ENCODE measurements at places on chromosomes 3 and 15.

- DNase-seq, result no peak
Measured at GRCh38 chr15:31360843-31361763, 34.5 kb downstream of the KLF13 start.

DNA sequence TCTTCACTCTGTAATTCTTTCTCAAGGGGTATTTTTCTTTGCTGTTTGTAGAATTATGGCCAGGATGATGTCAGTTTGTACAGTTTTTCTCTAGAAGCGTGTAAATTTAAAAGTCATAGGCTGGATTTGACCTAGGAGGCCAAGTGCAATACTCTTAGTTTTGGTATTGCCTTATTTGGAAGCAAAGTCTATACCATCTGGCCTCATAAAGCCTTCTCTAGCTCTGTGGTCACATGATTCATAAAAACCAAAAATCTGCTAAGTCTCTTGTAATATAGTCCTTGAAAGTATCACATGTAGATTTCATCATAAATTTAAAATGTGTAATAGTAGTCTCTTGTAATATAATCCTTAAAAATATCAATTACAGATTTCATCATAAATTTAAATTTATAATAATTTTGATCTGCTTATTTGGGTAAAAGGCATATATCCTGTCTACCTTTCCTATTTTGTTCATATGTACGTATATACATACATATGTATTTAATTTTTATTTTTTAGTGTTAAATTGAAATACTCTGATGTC, 25.6 kb downstream of the TEX9 start:
- DNase-seq, result no peak

DNA sequence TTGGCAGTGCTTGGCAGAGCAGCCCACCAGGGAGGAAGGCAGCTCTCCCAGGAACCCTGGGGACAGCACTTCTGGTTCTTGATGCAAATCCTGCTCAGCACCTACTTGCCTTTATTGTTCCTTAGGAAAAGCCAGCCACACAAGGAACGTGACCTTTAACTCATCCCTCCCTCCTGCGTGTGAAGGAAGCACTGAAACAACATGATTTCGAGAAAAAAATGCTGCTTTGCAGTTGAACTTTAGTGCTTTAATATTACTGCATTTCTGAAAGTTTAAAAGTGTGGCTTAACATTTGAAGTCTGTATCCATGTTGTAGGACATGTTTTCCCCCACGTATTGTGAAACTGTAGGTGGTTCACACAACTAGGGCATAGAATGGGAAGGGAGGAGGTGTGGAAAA, 50.4 kb upstream of the CTNNB1 start:
- no peak for DNase-seq

GRCh38 chr3:42387802-42388651, 22.4 kb downstream of the LYZL4 start:
- DNase-seq, result no peak

- no peak for DNase-seq
Measured at GRCh38 chr15:71261909-71262308, 146.6 kb downstream of the THSD4 start.

GRCh38 chr3:195416795-195417194, 26.0 kb downstream of the ACAP2 start:
- DNase-seq, result no peak

DNA sequence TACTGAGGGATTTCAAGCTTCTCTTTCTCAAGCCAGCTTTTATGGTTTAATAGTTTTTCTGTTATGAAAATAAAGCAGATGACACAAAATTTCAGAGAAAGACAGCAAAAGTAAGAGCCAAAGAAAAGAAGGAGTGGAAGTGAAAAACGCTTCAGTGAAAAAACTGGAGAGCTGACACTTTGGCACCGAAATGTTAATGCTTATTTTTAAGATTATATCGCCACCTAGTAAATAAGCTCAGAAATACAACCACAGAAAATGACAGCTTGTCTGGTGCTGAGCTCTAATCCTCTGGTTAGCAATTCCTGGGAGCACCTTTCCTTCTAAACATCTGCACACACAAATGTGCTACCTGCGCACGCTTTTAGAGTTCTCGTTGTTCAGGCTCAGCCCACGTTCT, 101.6 kb downstream of the ZPLD1 start:
- no peak for DNase-seq

- no peak for DNase-seq
Measured at GRCh38 chr3:167304077-167304476, 76.0 kb downstream of the ZBBX start.

GRCh38 chr3:140103166-140103565, 168.2 kb downstream of the CLSTN2 start:
- no peak for DNase-seq

DNA sequence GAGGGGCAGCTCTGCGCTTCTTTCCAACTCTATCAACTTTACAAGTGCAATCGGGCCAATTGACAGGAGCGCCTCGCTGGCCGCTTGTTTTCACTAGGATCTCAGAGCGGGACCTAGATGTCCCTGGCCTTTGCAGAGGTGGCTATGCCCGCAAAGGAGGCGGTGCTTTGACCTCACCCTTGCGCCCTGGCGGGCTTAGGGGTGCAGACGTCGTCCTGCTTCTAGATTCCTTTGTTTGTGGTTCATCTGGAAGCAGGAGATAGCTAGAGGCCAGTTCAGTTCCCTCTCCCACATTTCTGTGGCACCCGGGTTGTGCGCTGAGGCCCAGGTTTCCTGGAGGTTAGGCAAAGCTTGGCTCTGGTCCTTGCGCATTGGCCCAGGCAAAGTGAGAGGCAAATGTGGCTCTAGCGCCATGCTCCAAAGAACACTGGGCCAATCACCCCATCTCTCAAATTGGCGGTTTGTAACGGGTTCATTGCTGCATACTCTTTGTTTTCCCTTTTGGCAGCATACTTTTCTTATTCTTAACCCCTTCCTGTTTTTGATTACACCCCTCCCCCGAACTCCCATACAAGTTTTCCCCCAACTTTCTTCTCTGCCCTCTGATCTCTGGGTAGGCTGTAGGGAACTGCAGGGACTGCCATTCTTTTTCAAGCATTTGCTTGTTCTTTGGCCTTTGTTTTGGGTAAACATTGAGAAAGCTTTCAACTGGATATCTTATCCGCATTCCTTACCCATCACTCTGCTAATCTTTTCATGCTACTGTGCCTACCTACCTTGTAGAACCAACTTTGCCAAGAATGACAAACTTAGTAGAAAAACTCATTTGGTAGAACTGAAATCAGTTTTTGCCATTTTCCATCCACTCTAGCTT, 1.4 kb downstream of the PPM1L start:
- no peak for DNase-seq

- no peak for DNase-seq
Measured at GRCh38 chr15:93289941-93290617, 201.1 kb upstream of the RGMA start.

DNA sequence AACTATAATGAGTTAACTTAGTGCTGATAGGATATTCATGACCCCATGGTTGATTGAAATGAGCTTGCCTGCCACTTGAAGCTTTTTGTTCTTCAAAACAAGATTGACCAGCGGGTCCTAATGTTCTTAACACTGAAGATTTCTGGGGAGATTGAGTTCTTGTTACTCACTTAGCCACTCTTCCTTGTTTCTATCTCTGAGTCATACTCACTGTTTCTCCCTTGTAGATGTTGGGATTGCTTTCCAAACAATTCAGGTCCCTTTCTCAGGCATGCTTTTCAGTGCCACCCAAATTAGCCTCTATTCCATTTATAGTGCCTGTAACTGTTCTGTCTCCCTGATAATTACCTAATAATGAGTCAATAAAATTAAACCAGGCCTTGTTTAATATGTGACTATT, 517.0 kb downstream of the SQOR start:
- DNase-seq, result no peak

- no peak for DNase-seq
Measured at GRCh38 chr3:38657369-38657768, 7.9 kb upstream of the SCN5A start.

- no peak for DNase-seq
Measured at GRCh38 chr3:43005981-43006380, 26.9 kb downstream of the GASK1A start.

- no peak for DNase-seq
Measured at GRCh38 chr15:69463182-69463756, 10.7 kb downstream of the RPLP1 start.

GRCh38 chr15:73354241-73354640, 14.5 kb downstream of the HCN4 start:
- no peak for DNase-seq

DNA sequence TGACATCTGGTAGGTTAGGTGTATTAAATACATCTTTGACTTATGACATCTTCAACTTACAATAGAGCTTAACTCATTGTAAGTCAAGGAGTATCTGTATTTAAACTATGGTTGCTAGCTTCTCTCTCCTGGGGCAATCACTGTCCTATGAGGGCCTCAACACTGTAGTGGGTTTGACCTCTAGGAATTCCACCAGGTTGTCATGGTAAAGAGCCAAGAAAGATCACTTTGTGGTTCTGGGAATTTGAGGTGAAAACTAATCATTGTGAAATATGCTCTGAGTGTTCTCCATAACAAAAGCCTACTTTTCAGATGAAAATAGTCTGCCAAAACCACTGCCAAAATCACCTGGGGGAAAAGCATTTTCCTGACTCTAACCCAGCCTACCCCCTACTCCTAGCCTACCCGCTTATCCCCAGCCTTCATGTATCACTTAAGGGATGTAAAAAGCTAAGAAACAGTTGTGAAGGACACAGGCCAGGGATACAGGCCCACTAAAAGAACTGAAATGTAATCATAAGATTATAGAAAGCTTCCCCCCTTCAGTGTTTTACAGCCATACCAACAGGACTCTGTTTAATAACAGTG, 723.8 kb downstream of the MECOM start:
- no peak for DNase-seq

GRCh38 chr3:135197246-135197645, 402.2 kb downstream of the EPHB1 start:
- DNase-seq, result no peak

- DNase-seq, result no peak
Measured at GRCh38 chr3:54784021-54784420, 143.8 kb downstream of the LRTM1 start.

GRCh38 chr3:31996195-31996594, 14.6 kb downstream of the ZNF860 start:
- no peak for DNase-seq

DNA sequence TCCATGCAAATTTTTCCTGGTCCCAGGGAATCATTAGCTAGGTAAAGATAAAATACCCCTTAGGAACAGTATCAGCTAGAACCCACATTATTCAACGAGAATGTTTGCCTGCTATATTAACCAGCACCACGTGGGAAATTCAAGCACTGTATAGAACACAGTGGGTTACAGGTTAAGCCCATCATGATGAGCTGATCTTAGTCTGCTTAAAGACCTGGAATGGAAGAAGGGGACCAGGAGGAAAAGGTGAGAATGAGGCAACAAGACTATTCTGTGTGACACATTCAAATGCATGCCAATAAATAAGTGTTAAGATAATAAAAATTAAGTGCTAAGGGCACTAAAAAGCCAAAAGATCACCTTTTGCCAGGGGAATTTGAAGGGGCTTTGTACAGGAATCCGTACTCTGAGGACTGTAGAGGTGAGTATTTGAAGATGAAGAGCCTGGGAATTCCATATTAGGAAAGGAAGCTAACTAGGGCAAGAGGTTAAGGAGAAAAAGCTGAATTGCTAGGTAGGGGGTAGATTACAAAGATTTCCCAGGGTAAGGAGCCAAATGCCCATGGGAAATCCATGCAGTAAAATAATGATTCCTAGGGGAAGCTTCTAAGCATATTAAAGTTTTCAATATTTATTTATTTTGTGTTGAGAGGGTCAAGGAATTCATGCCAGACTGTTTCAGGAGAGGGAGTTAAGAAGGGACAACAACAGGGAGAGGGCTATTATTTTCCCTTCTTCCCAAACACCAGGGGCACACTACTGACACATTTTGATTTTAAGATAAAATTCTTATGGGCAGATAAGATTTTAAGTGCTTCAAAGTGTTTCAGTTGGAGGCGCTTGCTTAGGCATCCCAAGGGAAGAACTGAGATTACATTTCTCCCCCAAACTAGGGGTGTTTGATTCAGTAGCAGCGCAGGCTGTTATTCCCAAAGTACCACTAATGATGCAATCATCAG, 2.3 kb upstream of the MED12L start:
- no peak for DNase-seq

GRCh38 chr3:111802163-111802625, 56.9 kb upstream of the PHLDB2 start:
- DNase-seq, result no peak

- DNase-seq, result no peak
Measured at GRCh38 chr3:25056-25455, 171.5 kb upstream of the CHL1 start.

DNA sequence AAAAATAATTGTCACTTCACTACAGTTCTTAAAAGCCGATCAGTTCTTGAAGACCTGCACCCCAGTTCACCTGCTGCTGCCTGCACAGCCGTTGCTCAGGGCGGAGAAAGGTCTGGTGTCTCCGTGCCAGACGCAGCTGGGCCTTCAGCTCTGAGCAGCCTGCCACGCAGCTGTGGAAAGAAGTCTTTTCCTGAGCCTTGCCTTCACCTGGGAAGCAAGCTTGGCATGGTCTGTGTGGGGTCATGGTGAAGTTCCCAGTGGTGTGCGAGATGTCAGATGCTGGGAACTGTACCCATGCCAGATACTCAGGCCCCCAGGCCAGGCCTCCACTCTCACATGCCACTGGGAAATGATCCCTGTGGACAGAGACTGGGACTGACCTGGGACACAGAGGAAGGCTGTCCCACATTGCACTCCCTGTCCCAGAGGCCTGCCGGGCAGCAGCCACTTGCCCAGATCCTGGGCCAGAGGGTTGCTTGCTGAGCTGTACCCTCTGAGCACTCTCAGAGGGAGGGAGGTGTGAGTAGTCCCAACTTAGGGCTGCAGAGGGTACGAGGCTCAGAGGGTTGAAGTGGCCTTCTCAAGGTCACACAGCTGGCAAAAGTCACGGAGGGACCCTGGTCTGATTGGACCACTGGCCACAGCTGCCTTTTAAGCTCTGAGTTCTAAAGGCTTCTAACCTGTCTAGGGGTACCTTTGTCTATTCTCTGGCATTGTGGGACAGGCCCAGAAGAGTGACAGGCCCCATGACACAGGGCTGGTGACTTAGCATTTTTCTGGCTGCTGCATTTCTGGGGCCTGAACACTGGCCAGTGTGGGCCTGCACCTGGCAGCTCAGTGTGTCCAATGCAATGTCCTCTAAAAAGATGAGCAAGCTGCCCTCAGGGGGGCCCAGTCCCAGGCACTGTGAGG, 55.4 kb downstream of the KLF13 start:
- no peak for DNase-seq

DNA sequence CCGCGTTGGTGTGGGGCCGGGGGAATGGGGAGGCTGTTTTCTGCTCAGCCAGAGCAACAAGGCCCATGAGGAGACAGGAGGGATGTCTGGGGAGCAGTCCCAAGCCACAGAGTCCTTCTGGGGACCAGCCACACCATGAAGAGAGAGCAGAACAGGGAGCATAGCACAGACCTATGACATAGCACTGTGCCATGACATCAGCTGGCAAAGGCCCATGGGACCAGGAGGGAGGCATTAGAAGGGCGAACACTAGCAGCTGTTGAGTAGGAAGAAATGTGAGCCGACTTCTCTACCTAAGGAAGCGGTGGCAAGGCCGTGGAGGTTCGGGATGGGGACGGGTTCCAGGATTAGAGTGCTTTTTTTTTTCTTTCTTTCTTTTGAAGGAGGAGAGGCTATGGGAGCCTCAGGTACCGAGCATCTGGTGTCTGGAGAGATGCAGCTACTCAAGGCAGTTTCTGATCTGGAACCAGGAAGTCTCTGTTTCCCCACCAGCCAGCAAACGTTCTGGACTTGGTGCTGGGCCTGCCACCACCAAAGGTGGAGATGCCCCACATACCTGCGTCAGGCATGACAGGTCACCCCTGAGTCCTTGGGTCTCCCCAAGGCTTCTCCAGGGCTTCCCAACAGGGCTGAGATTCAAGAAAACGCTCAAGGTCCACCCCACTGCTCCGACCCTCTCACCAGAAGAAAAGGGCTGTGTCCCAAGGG, 77.3 kb upstream of the CGNL1 start:
- no peak for DNase-seq

GRCh38 chr3:45677033-45677446, 12.2 kb upstream of the SACM1L start:
- no peak for DNase-seq
